NCI-H2171 treated with DMSO at 0.1 percent for 48 hours (cell line): ENCODE measurements at places on chromosomes 11 and 22.

- no peak for DNase-seq
Measured at GRCh38 chr11:76798202-76798581, 15.0 kb downstream of the TSKU start.

- no peak for DNase-seq
Measured at GRCh38 chr11:68386331-68386978, 74.1 kb downstream of the LRP5 start.

DNA sequence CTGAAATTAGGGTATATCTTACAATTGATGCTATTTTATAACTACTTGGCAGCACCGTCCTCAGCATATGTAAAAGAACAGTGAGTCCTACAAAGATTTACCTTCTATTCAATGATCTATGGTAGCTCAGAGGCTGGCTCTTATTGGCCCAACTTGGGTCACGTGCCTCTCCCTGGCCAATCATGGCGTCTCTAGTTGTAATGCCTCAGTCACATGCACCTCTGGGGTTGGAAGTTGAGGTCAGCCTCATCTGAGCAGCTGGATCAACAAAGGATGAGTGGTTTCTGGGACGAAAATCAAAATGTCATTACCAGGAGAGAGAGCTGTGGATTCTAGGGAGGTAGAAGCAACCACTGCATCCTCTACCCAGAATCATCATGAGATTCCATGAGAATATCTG is 22.9 kb upstream of the ASPHD2 start:
- peak; percentile 16 for DNase-seq

- no peak for DNase-seq
Measured at GRCh38 chr11:129978447-129978846, 24.2 kb downstream of the PRDM10 start.

DNA sequence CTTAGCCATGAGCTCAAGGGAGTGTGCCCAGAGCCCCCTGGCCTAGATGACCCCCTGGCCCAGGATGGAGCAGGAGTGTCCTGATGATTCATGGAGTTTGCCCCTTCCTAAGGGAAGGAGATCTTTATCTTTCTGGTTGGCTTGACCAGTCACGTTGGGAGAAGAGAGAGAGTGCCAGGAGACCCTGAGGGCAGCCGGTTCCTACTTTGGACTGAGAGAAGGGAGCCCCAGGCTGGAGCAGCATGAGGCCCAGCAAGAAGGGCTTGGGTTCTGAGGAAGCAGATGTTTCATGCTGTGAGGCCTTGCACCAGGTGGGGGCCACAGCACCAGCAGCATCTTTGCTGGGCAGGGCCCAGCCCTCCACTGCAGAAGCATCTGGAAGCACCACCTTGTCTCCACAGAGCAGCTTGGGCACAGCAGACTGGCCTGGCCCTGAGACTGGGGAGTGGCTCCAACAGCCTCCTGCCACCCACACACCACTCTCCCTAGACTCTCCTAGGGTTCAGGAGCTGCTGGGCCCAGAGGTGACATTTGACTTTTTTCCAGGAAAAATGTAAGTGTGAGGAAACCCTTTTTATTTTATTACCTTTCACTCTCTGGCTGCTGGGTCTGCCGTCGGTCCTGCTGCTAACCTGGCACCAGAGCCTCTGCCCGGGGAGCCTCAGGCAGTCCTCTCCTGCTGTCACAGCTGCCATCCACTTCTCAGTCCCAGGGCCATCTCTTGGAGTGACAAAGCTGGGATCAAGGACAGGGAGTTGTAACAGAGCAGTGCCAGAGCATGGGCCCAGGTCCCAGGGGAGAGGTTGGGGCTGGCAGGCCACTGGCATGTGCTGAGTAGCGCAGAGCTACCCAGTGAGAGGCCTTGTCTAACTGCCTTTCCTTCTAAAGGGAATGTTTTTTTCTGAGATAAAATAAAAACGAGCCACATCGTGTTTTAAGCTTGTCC is 14.3 kb downstream of the ADORA2A start:
- DNase-seq, result peak; percentile 5

GRCh38 chr11:6889835-6890234 is 2.5 kb downstream of the OR2D2 start:
- no peak for DNase-seq

DNA sequence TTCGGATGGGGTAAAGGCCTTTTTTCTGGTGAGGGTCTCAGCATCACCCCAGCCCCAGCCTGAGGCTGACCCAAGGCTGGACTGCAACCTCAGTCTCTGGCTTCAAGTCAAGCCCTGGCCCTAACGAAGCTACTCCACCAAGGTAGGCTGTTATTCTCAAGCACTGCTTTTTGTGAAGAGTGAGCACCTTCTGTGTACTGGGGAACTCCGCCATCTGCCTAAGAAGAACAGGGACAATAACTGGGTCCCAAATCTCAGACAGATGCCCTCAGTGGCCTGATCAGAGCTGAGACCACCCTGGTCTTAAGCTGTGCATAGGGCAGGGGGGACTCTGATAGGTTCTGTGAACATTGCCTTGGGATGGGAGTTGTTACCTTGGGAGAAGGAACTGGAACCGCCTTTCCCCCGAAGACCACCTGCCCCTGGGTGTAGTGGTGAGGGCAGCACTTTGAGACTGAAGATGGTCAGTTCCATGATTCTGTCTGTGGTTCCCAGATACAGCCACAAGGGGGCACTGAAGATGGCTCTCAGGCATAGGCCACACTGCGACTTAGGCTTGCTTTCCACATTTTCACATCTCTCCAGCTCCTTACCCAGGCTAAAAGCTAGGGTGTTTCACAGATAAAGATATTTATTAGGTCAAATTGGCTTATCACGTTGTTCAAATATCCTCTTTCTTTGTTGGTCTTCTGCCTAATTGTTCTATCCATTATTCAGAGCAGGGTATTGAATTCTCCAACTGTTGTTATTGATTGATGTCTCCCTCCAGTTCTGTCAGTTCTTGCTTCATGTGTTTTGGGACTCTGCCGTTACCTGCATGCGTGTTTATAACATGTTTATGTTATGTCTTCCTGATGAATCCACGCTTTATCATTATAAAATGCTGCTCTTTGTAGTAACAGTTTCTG is 11.8 kb upstream of the UVRAG start:
- DNase-seq, result peak; percentile 4

DNA sequence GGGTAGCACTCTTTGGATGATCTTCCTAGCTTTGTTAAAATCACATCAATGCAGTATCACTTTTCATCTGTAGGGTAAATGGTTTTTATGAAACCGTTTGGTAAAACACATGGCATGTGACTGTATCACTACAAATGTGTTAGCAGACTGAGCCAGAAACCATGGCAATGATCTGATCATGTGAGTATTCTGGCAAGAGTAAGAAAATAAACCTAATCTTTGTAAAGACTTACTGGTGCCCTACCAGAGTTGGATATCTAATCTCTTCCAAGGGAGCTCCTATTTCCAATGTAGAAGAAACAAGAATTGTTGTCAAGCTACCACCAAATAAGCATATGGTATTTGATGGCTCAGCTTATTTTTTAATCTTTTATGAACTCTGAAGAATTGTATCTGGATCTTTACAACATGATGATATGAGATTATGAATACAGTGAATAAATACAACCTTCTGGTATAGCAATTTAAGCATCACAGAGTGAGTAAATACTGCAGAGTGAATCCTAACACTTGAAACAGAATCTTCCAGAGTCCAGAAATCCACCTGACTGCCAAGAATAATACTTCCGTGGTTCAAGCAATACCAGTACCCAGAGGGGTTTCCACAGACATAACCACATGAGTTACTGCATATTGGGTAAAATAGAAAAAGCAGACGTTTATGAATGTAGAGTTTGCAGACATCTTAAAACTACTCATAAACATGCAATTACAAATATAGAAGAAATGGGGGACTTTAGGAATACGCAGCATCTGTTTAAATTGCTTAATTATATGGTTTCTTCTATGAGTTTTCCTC is 238.8 kb downstream of the TTC28 start:
- peak; percentile 40 for DNase-seq

GRCh38 chr11:12100841-12101242 is 9.5 kb upstream of the MICAL2 start:
- DNase-seq, result no peak

- peak; percentile 74 for DNase-seq
Measured at GRCh38 chr11:100574894-100575769, 112.0 kb upstream of the ARHGAP42 start.

- DNase-seq, result no peak
Measured at GRCh38 chr22:23146478-23147205, 1.4 kb downstream of the RAB36 start.

DNA sequence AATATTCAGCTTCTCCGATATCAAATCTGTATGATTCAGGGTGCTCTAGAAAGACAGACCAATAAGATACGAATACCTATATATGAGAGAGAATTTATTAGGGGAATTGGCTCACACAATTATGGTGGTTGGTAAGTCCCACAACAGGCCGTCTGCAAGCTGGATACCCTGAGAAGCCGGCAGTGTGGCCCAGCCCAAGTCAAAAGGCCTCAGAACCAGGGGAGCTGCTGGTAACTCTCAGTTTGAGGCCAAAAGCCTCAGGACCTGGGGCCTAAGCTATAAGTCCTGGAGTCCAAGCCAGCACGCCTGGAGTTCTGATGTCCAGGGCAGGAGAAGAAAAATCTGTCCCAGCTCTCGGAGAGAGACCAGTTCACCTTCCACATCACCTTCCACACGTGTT is 318.7 kb downstream of the BRD1 start:
- no peak for DNase-seq

- peak; percentile 82 for DNase-seq
Measured at GRCh38 chr11:125304136-125304535, 139.6 kb downstream of the PKNOX2 start.
